BJ (cell line): ENCODE measurements at places on chromosomes 16 and 17. TPM values are rescaled to one million over a fixed set of nuclear protein-coding genes. Genes with fewer than 3 reads are reported as not detected.

DNA sequence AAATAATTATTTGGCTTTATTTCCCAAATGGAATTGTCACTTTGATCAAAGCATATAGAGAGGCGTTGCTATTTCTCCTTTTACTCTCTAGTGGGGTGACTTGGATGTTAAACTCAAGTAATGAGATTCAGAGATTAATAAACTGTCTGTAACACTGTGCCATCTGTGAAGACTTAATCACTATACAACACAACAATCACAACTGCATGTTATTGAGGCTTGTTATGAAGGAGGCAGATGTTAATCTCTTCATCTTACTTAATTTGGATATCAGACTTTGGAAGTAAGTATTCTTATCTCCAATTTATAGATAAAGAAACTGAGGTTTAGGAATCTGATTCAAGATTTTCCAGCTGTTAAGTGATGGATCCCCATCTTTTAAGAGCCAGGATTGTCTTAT is 132.5 kb downstream of the CNTNAP4 start:
- no peak for DNase-seq

PRSS33 gene
- not detected in 2 replicates for polyA plus RNA-seq

- no peak for DNase-seq
Observed at GRCh38 chr17:9676820-9677310, 31.5 kb downstream of the USP43 start.

MFAP4 gene
- polyA plus RNA-seq = 62.1 and 86.8 TPM in 2 replicates

ZP2 gene
- not detected in 2 replicates for polyA plus RNA-seq

DNA sequence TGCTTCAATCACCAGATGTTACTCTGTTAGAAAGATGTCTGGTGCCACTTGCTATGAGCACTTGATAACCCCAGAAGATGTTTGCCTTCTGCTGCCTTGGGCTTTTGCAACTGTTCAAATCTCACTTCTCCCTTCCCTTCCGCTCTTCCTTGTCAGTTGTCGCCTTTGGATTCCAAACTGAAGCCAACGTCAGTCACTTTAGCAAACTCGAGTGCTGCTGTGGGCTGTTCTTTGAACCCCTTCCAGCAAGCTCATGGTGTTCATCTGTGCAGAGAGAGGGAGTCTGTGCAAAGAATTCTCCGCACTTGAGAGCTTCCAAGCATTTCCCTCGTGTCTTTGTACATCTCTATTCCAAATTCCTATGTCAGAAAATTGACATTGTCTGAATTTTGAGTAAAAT is 879.4 kb downstream of the CDH11 start:
- DNase-seq = no peak

- no peak for DNase-seq
Observed at GRCh38 chr17:64504769-64505339, 1.2 kb downstream of the DDX5 start.

DNA sequence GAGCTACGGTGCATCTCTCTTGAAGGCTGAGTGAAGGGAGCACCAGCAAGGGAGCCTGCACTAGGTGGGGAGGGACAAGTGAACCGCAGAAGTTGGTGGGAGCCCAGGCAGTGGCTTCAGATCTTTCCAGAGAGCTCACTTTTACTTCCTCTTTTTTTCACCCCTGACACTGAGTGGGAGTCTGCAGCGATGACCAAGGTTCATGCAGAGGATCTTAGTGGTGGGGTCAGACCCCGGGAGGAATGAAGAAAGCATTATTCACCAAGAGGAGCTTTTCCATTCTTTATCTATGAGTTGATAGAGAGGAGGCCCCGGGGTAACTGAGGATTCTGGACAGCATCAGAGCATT is 3.0 kb upstream of the CCL2 start:
- no peak for DNase-seq

DNA sequence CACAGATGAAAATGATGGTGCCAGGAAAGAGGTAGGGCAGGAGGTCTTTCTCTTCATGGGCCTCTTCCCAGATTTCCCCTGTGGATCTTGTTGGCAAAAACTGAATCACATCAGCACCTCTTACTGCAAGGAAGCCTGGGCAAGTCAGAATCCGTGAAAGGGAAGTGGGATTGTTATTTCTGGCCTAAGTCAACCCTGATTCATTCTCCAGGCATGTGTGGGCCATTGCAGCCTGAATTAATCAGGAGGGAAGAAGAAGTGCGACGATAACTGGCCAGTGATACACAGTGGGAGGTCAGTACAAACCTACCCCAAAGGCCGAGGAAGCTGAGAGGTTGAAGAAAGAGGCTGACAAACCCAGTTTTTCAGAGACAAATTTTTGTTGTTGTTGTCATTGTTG is 17.9 kb upstream of the NSMCE1 start:
- DNase-seq = peak; percentile 83

CD7 gene
- 0.06 and 0.22 TPM in 2 replicates for polyA plus RNA-seq

DNA sequence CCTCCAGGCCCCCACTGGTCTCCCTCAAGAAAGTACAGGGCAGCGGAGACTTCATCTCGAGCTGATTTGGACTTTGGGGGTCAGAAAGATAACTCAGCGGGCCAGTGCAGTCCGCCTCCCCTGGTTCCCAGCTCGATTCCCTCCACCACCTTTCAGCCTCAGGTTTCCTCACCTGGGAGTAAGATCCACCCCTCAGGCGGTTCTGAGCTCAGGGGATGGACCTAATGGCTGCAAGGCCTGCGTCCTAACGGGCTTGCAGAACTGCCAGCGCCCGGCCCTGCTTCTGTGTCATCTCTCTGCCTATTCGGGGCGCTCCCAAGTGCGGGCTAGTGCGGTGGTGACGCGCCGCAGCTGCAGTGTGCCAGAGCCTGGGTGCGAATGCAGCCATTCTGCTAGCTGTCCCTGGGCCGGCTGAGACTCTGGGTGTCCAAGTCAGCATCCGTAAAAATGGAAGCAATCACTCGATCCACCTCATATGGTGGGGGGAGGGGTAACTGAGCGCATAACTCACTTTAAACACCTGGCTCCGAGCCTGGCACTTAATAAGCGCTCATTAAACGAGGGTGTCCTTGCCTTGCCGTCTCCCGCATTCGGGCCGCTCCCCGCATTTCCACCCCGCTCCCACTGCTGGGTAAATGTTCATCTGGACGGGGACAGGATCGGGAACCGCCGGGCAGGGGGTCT is 129.6 kb upstream of the LHX1 start:
- DNase-seq = no peak

DNA sequence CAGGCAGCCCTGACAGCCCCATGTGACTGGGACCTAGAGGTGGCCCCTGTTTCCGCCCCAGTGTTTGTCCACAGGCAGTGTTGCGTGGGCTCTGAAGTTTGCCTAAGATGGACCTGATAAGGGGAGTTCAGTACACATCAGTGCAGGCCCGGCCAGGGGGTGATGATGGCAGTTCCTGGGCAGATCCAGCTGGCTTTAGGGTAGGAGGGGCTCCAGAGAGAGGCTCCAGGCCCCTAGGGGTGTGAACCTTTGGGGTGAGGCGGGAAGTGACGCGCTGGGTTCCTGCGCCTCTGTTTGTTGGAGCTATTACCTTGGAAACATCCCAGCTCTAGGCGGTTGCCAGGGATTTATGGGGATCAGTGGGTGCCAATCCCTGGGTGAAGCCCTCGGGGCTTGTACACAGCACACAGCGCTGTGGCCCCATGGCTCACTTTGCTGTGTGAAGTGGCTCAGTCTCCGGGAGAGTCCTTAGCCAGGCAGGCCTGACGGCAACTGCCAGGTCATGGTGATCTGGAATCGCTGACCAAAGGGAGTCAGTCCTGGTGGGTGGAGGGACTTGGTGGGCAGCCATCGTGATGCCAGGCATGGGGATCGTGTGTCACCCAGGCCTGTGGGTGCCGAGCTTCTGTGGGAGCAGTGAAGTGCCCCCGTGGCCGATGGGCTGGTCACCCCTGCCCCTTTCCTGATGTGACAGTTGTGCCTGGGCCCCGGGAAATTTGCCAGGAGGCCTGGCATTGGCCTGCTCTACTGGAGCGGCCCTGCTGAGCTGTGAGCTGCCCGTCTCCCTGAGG is 146.1 kb downstream of the SEC14L1 start:
- no peak for DNase-seq
